Activated T-cell treated with anti-CD3 and anti-CD28 coated beads, Interleukin-2, amount 50 U/mL, for 4 hours (primary cell): ENCODE measurements at places on chromosomes 3 and 15.

DNA sequence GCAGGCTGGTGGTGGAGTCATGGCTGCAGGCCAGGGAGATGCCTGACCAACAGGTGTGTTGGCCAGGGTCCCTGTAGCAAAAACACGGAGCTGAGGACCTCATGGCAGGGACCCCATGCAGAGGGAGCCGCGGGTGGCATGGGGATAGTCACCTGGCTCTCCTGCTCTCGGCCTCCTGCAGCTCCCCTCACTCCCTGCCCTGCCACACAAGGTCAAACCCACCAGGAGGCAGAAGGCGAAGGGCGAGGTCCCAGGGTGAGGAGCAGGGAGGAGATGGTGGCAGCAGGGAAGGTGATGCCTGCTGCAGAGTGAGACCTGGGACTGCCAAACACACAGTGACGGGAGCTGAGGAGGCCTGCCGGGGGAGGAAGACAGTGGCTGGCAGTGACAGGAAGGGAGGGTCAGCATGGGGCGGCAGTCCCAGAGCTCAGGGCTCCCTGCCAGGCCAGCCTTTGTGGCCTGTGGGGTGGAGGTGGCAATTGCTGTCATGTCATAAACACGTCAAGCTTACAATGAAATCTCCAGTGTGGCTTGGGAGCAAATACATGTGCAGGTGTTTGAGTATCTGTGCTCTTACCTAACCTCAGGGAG, 144.3 kb downstream of the TJP1 start:
- no peak for DNase-seq

DNA sequence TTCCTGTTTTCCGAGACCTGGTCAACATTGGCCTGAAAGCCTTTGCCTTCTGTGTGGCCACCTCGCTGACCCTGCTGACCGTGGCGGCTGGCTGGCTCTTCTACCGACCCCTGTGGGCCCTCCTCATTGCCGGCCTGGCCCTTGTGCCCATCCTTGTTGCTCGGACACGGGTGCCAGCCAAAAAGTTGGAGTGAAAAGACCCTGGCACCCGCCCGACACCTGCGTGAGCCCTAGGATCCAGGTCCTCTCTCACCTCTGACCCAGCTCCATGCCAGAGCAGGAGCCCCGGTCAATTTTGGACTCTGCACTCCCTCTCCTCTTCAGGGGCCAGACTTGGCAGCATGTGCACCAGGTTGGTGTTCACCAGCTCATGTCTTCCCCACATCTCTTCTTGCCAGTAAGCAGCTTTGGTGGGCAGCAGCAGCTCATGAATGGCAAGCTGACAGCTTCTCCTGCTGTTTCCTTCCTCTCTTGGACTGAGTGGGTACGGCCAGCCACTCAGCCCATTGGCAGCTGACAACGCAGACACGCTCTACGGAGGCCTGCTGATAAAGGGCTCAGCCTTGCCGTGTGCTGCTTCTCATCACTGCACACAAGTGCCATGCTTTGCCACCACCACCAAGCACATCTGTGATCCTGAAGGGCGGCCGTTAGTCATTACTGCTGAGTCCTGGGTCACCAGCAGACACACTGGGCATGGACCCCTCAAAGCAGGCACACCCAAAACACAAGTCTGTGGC, 16.9 kb downstream of the TMEM43 start:
- DNase-seq = no peak

GRCh38 chr3:57169108-57169507, 4.0 kb upstream of the IL17RD start:
- no peak for DNase-seq

- no peak for DNase-seq
Observed at GRCh38 chr3:122679882-122680474, 661 bp upstream of the PARP14 start.

GRCh38 chr3:179955286-179955685, 81.5 kb downstream of the PEX5L start:
- DNase-seq = no peak

- no peak for DNase-seq
Observed at GRCh38 chr15:74768099-74768770, 13.6 kb upstream of the CSK start.

DNA sequence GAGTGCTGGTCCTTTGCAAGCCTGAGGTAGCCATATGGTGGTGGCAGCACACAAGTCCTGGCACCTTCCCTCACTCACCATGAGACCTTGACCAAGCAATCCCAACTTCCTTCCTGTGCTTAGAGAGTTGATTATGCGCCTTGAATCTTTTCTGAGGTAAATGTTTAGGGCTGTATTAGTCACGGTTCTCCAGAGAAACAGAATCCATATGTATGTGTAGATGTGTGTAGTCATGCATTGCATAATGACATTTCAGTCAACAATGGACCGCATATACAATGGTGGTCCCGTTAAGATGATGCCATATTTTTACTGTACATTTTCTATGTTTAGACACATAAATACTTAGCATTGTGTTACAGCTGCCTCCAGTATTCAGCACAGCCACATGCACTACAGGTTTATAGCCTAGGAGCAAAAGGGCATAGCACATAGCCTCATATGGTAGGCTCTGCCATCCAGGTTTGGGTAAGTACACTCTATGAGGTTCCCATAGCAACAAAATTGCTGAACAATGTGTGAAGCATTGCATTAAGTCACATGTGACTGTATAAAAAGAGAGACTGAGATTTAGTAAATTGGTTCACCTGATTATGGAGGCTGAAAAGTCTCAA, 20.2 kb upstream of the NUP210 start:
- DNase-seq = no peak

DNA sequence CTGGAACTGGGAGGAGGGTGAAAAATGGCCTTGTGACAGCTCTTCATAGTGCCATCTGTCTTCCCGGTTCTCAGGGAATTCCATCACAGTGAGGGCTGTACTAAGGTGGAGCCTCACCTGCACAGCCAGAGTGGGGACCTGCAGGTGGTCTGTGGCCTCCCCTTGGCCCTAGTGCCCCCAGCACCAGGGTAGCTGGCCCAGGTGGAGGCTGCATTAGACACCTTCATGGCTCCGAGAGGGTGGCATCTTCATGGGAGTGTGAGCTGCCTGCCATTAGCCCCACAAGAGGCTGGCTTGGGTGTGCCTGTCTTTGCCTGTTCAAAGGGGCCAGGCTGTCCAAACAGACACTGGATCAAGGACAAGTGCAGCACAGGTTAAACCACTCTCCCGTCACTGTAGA, 95.5 kb upstream of the PRR23E start:
- DNase-seq = no peak

GRCh38 chr3:49378249-49378895, 20.2 kb upstream of the GPX1 start:
- DNase-seq = no peak

GRCh38 chr3:126419886-126420786, 25.4 kb downstream of the CFAP100 start:
- no peak for DNase-seq

DNA sequence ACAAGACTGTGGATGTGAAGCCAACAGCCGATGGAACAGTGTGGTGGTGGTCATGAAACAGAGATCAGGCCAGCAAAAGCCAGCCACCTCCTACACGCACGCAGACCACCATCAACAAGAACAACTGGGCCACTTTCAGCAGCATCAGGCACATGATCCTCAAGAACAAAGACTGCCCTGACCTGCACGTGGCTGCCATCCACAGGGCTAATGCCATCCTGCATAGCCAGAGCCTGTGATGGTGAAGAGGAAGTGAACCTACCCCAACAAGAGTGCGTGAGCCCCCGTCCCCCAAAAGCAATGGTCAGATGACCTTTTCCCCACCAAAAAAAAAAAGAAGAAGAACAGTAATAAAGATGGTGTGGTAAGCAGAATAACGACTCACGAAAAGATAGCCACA, 62.6 kb downstream of the AQP9 start:
- no peak for DNase-seq

GRCh38 chr3:136805795-136806194, 13.1 kb upstream of the SLC35G2 start:
- DNase-seq = no peak

GRCh38 chr3:33629219-33629618, 88.8 kb downstream of the CLASP2 start:
- no peak for DNase-seq

DNA sequence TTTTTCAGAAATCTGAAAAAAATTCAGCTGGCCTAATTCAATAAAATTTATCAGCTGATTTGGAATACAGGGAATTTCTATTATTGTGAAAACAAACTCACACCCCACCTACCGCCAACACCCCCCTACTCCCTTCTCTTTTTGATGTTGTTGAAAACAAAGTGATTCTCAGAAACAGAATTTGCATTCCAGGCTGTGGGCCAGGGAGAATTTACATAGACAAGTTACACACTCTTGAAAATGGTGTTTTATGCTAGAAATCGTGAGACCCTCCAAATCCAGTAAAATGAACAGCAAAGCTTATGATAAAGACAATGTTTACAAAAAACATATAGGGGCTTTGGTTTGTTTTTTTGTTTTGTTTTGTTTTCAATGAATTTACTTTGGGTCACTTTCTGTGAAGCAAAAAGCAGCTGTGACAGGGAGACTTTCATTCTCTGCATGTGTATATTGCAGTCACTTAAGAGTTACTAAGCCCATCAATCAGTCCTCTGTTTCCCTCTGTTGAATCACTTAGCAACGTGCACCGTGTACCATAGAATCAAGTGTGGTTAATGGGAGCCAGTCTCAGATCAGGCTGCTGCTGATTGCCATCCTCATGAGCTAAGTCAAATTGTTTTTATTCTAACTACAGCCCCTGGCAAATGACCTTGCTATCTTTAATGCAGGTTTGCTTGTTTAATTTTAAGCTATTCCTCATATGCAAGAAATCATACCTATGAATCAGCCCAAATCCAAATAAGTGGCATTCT, 159.8 kb downstream of the ALCAM start:
- DNase-seq = no peak

GRCh38 chr3:26596335-26596734, 26.2 kb upstream of the LRRC3B start:
- no peak for DNase-seq

GRCh38 chr3:148077318-148077923, 620.3 kb upstream of the AGTR1 start:
- no peak for DNase-seq

DNA sequence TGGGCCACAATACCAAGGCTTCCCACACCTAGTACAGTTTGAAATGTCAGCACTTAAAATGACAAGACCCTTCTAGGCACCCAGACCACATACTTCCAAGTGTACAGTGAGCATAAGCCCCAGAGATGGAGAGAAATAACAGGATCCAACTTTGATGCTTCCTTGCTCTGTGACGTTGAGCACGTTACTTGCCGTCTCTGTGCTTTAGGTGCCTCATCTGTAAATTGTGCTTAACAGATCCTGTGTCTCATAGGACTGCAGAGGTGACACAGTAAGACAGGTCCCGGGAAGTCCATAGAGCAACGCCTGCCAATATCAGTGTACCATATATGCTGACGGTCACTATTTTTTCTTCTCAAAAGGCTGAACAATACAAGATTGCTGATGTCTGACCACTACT, 59.1 kb downstream of the LRIG1 start:
- no peak for DNase-seq

GRCh38 chr3:45841420-45841756, 531 bp downstream of the LZTFL1 start:
- DNase-seq = peak; percentile 7

GRCh38 chr3:98770261-98771039, 7.3 kb downstream of the ST3GAL6 start:
- DNase-seq = no peak

GRCh38 chr3:195916291-195916690, 7.9 kb upstream of the TNK2 start:
- DNase-seq = no peak

GRCh38 chr15:90101969-90102890, at the start of gene IDH2:
Gene IDH2, minus strand, starts transcription at chr15:90102468. Its CDS starts 78 bp downstream, at chr15:90102390.
- DNase-seq = peak; percentile 57

GRCh38 chr3:122169911-122170310, 13.6 kb upstream of the CASR start:
- DNase-seq = no peak

GRCh38 chr3:21621181-21621651, 129.8 kb downstream of the ZNF385D start:
- DNase-seq = no peak

DNA sequence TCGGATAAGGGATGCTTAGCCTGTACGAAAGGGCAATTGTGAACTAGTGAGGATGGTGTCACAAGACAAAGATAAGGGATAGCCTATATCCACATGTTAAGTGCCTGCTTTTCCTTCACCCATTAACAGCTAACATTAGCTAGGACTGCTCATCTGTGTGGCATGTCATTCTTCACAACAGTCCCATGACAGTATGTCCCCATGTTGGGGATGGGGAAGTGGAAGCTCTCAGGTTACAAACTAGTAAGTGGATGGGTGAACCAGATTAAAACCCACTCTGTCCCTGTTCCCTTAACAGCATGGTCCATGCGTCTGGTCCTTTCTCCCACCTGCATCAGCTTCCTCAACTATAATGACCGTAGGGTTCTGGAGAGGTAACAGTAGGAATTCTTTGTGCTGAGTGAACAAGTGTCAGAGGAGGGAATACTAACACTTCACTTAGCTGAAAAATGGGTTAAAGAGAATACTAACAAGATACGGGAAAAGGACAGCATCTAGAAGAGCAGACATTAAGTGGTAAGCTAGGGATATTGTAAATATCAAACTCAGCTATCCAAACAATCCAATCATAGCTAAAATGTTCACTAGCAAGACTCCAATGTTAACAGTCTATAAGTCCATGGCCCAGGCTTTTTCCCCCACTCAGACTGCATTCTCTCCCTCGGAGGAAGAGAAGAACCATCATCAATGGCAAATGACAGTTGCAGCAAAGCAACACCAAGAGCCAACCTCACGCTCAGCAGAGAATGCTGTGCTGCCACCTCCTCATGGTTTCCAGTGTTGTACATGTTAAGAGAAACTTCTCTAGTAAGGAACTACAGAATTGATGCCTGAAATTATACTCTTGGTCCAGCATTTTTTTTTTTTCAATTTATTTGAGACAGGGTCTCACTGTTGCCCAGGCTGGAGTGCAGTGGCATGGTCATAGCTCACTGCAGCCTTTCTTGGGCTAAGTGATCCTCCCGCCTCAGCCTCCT, 5.0 kb downstream of the RPLP1 start:
- no peak for DNase-seq

DNA sequence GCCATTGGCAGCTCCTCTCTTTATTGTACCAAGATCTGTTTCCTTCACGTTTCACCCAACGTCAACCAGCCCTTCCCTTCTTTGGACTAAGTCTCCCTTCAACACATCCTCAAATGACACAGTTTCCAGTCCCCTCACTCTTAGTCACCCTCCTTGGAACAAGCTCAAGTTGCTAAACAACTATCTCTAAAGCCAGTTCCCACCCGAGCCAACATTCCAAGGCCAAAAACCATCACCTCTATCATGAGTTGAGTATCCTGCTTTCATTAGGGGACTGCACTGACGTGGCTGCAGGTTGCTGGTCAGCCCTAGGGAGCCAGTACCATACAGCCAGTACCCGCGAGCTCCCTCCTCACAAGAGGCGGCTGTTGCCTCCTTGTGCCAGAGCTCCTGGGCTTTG, 73.8 kb downstream of the LIPC start:
- DNase-seq = no peak

- no peak for DNase-seq
Observed at GRCh38 chr3:127324913-127325628, 37.2 kb upstream of the PRR20G start.

- no peak for DNase-seq
Observed at GRCh38 chr3:168040607-168041208, 55.0 kb downstream of the GOLIM4 start.

GRCh38 chr15:65211482-65211982, 259 bp upstream of the CILP start:
- DNase-seq = no peak

- DNase-seq = no peak
Observed at GRCh38 chr3:196235452-196236122, 19.3 kb downstream of the SLC51A start.

- DNase-seq = no peak
Observed at GRCh38 chr15:34470091-34470490, 32.5 kb upstream of the GOLGA8A start.
